CD8-positive, alpha-beta T cell (primary cell): ENCODE measurements at places on chromosomes 12 and 14.
A peak's percentile ranks its signal among the peaks of the same experiment; 100 is the strongest.

- no peak for DNase-seq
Measured at GRCh38 chr12:58602736-58603135, 317.6 kb downstream of the LRIG3 start.

DNA sequence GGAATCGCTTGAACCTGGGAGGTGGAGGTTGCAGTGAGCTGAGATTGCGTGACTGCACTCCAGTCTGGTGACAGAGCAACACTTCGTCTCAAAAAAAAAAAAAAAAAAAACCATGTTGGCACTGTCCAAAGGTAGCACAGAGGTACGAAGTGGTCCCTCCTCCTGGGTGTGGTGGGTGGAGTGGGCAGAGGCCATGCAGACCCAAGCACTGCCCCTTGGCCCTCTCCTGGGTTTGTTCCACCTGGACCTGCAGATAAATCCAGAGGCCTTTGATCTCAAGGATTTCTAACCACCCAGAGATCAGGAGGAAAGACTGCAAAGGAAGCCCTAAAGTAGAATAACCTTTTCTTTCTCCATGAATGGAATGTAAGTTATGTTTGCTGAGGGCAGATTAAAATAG, 8.7 kb upstream of the GALNT6 start:
- DNase-seq: no peak

DNA sequence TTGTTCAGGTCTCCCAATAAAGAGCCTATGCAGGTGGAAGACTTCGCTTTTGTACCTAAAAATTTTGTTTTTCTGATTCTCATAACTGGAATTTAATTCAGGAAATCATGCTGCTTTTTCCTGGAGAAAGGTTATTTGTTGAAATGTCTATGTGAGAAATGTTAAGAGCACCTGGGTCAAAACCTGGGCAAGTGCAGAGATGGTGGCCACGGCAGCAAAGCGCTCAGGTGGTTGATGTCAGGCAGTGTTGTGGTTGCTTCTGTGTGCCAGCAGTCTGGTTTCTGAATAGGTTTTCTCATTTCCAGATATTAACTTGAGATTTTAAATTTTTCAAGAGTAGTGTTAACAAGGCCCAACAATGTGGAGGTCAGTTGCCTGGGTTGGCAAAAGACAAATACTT, 96.2 kb downstream of the ESR2 start:
- no peak for DNase-seq

DNA sequence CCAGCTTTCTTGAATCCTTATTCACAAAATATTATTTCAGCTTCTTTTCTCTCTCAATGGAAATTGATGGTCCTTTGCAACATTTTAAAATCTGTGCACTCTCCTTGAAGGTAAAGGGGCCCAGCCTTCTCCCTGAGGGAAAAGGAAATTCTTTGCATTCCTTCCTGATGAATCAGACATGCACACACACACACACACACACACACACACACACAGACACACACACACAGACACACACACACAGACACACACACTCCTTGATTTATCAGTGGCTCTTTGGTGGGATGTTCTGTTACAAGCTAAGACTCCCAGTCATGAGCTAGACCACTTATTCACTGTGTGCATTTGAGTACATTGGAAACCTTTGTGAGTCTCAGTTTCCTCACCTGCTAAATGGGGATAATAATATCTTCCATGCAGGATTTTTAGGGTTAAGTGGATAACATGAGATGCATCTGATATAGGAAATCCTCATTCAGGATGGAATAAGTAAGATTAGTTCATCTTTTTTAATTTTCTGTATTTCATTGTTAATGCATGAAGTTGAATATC, 45.1 kb upstream of the HMGA2 start:
- DNase-seq: no peak

- no peak for DNase-seq
Measured at GRCh38 chr14:102754370-102755262, 22.6 kb upstream of the TRAF3 start.

GRCh38 chr14:39984323-39984722, 552.1 kb upstream of the FBXO33 start:
- DNase-seq: no peak

DNA sequence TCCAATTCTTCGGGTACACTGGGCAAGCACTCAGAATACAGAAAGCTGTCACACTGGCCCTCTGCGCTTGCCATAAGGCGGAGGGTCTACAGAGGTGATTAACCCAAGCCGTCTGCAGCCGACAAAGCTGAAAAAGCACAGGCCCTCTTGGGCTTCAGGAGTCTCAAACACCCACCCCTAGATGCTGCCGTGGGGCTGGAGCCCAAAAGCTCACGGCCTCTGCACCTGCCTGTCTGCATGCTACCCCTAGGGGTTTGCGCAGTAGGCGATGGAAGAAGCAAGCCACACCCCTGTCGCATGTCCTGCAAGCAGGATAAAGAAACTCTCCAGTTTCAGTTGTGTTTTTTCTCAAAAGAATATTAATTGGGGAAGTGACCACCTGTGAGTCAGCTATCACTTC, 118.8 kb upstream of the PLEKHA5 start:
- DNase-seq: no peak

- no peak for DNase-seq
Measured at GRCh38 chr12:72281126-72281525, 9.0 kb downstream of the TRHDE start.

DNA sequence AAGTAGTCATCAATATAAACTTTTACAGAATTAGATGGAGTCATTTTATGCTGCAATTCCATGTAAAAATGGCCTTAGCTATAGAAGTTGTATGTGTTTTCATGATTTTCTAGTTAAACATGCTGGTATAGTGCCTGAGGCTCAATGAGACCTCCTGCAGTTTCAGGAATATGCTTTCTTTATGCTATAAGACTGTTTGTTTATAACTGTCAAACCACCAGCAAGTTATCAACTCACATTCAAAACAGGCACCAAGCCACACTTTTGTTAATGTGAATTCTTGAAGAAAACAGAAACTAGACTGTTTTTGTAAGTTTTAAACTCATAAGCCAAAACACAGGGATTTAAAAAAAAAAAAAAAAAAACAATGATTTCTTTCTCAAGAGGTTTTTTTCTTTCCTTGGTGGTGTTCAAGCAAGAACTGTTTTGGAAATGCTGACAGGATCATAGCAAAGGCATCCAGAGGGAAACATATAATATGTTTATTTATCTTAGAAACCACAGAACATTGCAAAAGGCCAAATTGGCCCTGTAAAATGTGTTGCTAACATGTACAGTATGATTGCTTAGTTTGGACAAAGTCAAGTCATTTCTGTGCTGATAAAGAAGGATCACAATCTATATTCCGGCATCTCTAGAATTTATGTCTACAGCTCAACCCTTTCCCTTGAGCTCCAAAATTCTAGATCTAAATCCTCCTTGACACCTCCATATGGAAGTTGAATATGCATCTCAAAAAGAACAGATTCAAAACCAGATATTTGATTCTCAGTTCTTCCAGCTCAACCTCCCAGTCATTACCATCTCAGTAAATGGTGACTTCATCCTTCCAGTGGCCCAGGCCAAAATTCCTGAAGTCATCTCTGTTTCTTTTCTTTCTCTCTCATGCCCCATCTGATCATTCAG, 29.0 kb upstream of the LUM start:
- no peak for DNase-seq

DNA sequence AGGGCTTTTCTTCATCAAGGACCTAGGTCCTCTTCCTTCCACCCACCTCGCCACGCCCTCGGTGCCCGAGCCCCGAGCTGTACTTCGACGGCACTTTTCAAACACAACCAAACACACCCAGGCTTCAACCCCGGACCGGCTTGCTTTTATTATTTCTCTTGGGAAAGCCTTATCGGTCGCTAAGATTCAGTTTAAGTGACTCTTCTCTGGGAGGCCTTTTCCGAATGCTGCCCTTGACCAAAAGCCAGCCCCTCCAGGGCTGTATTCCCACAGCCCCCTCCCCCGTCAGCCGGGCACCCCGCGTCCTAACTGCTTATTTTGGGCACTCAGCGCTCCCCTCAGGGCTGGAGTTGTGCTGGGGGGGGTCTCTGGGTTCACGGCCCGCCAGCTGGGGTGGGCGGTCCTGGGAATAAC, 644 bp upstream of the PPP4R4 start:
- no peak for DNase-seq

- no peak for DNase-seq
Measured at GRCh38 chr12:78739653-78740052, 124.9 kb upstream of the SYT1 start.

DNA sequence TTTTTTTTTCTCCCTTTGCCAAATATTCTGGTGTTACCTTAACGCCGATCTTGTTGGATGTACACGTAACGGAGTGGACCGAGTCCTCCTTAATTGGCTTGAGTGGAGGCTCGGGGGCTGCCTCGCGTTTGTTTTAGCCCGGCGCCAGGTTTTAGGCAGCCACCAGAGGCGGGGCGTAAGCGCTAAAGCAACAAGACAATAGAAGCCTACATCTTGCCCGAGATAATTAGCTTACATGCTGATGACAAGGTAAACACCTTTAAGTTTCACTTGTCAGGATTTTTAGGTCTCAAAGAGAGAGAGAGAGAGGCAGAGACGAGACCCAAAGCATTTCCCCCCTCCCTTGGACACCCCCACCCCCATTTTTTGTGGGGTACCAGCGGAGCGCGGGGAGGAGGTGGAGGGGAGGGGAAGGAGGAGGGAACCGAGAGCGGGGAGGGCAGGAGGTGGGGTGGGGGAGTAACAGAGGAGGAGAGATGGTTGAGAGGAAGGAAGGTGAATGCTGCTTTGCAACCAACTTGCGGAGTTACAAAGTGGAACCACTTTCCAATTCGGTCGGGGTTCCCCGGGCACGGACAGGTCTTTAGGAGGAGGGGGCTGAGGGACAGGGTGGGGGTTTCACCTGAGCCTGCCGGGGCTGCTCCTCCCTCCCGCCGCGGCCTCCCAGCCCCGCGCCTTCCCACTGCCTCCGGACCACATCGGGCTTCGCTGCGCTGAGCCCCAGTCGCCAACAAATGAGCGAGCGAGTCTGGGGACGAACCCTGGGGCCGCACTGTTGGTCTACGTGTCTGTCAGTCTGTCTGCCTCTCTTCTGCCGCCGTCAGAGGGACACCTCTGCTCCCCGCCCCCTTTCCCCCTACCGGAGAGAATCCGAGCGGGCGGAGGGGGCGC, at the start of gene NKX2-1:
Gene NKX2-1 (minus strand): TSS at position 802 of the 891 bp plus-strand sequence. CDS start 103 bp downstream, at position 699.
- no peak for DNase-seq

DNA sequence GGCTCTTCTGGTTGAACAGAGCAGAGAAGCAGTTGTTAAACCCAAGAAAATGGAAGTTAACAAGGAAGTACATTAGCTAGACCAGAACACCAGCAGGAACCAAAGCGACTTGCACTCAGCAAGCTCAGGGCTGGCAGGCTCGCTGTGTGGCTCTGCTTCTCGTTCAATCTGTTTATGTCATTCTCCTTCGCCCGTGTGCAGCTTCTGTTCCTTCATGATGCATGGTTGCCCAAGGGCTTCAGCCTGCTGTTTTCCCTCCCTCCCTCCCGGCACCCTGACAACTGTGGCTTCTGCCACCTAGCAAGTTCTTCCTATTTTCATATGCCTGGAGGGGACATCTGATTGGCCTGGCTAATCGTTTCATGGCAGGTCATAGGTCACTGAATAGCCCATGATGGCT, 25.3 kb downstream of the PIGH start:
- no peak for DNase-seq

- DNase-seq: no peak
Measured at GRCh38 chr12:131389054-131390013, 321.6 kb upstream of the SFSWAP start.

DNA sequence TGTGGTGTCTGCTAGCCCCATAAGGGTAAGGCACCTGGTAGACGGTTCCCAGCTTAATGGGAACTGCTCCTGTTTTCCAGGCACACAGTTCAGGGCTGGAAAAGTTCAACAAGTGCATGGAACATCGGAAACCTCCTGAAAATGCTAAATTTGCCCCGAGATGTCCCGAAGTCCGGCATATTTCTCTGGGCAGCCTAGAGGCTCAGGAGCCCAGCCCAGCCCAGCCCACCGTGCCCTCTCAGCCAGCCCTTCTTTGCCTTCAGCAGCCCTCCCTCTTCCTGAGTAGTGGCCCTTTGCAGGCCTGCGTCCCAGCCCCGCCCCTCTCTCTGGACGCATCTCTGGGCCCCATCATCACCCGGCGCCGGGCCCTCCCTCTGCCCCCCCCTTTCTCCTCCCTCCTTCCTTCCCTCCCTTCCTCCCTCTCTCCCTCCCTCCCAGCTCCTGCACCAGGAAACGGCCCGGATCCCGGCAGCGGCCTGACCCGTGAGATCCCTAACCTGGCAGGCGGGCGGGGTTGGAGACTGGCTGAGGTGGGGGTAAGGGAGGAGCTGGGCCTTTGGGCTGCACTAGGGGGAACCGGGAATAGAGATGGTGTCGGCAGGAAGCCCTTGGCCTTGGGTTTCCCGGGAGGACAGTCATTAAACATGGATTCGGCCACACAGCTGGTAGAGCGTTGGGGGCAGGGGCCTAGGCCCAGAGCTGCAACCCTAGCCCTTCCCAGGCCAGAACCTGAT, at the start of gene BCL2L2:
Gene BCL2L2 (plus strand): TSS at position 422 of the 734 bp plus-strand sequence. CDS start 935 bp downstream, outside the sequence.
- peak; percentile 27 for DNase-seq

- no peak for DNase-seq
Measured at GRCh38 chr14:65167072-65167645, 64.8 kb upstream of the MAX start.

GRCh38 chr12:93178154-93178878, 199.4 kb upstream of the NUDT4 start:
- DNase-seq: no peak
